BJ (cell line): ENCODE measurements at places on chromosomes 5 and 9. TPM values are rescaled to one million over a fixed set of nuclear protein-coding genes. Genes with fewer than 3 reads are reported as not detected.
A peak's percentile ranks its signal among the peaks of the same experiment; 100 is the strongest.

The GARIN3 gene
- not detected in 2 replicates for polyA plus RNA-seq

The GAPT gene
- not detected in 2 replicates for polyA plus RNA-seq

The TAS2R1 gene
- polyA plus RNA-seq: 0.06 and 0.54 TPM in 2 replicates

The CCDC171 gene
- polyA plus RNA-seq: 0.39 and 0.54 TPM in 2 replicates

The ORM2 gene
- polyA plus RNA-seq: not detected in 2 replicates

The FBP2 gene
- polyA plus RNA-seq: not detected in 2 replicates

The GRXCR2 gene
- not detected in 2 replicates for polyA plus RNA-seq

The SLC34A3 gene
- polyA plus RNA-seq: not detected in 2 replicates

The SECISBP2 gene
- polyA plus RNA-seq: 14.3 and 14.4 TPM in 2 replicates

The PAEP gene
- not detected in 2 replicates for polyA plus RNA-seq

The PALM2AKAP2 gene
- 7.8 and 8.7 TPM in 2 replicates for polyA plus RNA-seq

The RASEF gene
- not detected in 2 replicates for polyA plus RNA-seq

The MPDZ gene
- polyA plus RNA-seq: 22.0 and 28.6 TPM in 2 replicates

GRCh38 chr5:882253-883183, 10.1 kb downstream of the BRD9 start:
- DNase-seq: no peak

DNA sequence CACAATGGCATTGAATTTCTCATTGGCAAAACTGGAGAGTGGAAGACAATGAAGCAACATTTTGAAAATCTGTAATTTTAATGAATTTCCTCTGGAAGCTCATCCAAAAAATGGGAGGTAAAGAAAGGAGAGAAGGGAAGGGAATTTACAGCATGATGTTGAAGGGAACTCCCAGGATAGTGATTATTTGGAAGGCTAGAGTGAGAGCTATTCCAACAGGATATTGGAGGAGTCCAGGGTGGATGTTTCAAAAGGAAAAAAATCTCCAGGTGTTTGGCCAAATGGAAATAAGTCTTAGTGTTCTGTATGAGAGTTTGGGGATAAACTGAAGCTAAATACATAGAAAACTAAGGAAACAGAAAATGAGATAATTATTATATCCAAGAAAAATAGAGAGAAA, 106.2 kb downstream of the IZUMO3 start:
- no peak for DNase-seq

DNA sequence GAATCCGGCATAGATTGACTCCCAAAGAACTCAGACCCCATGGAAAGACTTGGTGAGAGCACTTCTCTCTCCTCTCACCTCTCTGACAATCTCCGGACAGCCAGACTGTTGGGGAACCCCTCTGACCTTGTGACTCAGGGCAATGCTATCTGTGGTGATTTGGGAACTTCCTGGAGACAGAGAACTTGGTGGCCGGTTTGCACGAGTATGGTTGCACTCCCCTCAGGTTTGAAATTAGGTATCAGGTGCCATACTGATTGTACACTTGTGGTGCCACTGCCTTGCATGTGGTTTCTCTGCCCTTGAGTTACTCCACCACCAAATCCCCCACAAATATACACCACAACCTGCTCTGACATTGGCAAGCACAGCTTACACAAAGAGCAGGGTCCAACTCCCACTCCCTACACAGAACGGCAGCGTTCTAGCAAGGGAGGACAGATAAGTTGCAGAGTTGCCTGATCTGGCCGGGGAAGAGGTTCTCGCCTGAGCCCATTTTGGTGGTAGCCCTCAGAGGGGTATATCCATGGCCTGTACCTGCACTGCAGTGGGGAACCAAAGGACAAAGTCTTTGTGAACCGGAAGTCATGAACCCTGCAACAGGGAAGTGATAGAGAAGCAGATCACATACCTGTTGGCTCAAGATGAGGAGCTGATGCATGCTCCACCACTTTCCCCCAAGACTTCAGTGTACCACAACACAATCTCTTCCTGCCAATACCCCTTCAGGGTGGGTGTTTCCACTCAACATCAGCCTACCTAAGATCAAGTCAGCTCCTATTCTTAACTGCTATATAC, 255.1 kb downstream of the MCTP1 start:
- DNase-seq: no peak

DNA sequence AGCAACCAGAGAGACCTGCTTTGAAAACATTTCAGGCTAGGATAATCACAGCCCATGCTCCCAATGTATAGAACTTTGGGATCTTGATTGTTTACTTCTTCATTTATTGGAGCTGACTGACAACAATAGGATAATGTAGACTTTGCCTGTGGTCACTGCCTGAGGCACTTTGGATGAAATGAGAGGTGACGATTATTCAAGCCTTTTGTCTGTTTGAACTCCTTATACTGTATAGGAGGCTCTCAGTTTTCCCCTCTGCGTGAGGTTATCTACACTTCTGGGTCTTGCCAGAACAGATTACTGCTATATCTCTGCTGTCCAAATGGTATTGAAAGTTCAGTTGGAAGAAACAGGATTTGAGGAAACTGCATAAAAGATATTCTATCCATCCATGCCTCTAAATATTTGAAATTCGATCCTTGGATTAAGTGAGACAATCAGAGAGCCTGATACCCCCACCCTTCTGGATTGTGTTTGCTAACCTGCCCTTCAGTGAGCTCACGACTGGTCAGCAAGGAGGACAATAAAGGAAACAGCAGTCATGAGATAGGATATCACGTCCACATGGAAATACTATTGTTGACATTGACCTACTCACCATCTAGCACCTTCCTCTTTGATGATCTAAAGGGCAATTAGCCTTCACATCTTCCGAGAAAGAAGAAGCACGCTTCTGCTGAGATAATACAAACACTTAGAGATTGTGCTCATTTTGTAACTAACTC, 98.1 kb downstream of the DOCK8 start:
- DNase-seq: no peak

DNA sequence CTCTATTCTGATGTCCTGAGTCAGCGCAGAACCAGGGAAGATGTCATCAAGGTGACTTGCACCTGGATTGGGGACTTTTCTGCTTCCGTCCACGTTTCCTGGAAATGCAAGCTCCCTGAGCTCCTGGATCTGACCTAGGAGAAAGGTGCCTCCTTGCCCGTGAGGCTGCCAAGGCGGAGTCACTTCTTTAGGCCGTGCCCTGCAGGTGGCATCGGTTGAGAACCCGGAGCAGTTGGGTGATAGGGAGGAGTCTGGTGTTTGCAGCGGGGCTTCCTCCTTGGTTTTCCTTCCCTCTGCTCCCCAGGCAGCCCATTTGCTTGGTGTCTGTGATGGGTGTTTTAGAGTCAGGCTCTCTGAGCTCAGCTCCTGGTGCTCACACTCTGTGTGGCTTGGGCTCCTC, 15.2 kb downstream of the NANS start:
- DNase-seq: no peak

DNA sequence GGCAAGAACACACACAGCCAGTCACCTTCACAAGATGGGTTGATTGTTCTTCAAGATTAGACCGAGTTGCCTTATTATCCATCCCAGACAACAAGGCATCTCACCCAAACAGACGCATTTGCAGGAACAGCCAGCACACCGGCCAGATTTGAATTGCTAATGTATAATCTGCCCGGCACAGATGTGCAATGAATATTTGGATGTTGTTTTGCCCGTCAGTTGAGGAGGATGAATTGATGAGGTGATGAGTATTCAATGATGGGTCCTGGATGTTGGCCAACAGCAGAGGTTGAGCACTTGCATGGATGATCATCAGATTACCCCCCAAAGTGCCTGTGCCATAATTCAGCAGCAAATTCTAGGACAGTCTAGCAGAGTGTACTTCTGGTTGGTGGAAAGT, 20.1 kb downstream of the ALG2 start:
- no peak for DNase-seq

GRCh38 chr5:109083937-109084336, 325.8 kb downstream of the PJA2 start:
- DNase-seq: no peak

GRCh38 chr5:172559004-172559932, 81.8 kb upstream of the NEURL1B start:
- DNase-seq: peak; percentile 65

- DNase-seq: no peak
Observed at GRCh38 chr5:133251296-133252132, 199.7 kb downstream of the HSPA4 start.

- DNase-seq: no peak
Observed at GRCh38 chr5:499233-500209, 24.7 kb downstream of the SLC9A3 start.

- DNase-seq: no peak
Observed at GRCh38 chr5:147578228-147579024, 68.6 kb upstream of the DPYSL3 start.

GRCh38 chr5:110880413-110880812, 141.6 kb downstream of the SLC25A46 start:
- no peak for DNase-seq

DNA sequence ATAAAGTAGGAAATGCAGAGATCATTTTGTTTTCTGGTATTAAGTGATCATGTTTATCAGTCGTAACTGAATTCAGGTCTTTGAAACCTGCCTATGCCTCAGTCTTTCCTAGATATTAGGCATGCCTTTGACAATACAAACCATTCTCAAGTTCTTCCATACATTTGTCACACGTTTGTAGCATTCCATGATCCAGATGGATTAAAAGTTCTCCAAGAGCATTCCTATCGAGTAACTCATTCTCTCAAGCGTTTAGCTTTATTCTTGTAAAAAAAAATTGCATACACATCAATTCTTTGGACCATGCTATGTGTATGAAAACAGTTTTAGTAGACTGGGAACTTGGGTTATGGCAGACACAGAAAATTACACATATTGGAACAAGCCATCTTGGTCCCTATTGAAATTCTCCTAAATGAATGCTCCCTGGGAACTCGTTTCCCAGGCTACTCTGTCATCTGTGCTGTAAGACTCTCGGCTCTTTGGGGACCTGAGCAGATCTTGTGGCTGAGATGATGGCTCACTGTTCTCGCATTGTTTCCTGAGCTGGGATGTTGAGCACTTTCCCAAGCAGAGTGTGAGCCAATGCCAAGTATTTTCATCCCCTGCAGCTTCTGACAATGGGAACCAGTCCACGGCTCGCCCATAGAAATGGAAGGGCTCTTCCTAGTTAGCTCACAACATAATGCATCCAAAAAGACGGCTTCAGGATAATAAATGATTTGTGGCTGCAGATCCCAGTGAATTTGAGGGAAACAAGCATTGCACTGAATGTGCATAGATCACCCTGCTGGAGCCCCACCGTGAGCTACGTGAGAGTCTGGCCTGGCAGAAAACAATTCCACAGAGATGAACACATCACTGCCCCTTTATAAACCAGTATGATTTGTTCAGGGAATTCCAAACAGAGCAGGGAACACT, 230.2 kb downstream of the IRX1 start:
- no peak for DNase-seq

- DNase-seq: no peak
Observed at GRCh38 chr9:6843742-6844141, 86.0 kb downstream of the KDM4C start.

DNA sequence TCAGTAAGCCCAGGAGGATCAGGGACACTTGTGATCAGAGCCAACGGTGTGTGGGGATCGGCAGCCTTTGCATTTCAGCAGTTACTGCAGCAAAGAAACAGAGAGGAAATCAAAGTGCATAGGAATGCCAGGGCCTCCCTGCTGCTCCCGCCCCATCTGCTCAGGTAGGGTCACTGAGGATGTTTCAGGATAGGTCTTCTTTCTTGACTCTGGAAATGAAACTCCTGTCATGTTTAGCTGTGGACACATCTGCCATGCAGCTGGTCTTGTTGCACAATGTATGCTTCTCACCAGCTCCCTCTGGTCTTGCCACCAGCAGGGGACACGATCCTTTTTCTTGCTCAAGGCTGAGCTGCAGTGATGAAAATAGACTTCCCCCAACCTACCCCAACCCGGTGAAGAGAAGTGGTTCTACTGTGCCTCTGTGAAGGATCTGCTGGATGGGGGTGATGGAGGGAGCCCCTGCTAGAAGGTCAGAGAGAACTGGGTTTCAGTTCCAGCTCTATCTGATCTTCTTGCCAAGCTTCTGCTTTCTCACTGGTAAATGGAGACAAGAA, 185.2 kb upstream of the KLF4 start:
- DNase-seq: peak; percentile 4

DNA sequence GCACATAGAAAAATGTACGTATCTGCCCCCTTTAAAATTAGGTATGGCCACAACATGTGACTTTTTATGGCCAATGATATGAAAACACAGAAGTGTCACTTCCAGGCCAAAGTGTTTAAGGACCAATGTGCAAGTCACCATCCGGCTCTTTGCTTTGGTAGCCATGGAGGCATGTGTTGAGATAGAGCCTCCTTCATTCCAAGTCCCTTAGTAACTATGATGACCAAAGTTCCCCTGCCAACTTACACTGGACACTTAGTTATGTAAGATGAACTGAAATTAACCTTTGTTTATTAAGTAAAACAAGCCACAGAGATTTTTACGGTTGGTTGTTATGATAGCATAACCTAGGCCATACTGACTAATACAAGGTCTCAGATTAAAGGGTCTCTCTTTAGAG, 51.0 kb downstream of the FBN2 start:
- DNase-seq: no peak

DNA sequence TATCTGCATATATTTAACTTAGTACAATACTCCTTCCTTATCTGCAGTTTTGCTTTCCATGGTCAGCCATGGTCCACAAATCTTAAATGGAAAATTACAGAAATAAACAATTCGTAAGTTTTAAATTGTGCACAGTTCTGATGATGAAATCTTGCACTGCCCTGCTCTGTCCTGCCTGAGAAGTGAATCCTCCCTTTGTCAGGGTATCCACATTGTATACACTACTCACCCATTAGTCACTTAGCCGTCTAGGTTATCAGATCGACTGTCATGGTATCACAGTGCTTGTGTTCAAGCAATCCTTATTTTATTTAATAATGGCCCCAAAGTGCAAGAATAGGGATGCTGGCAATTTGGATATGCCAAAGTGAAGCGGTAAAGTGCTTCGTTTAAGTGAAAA, 8.3 kb upstream of the YTHDC2 start:
- DNase-seq: no peak

- no peak for DNase-seq
Observed at GRCh38 chr9:78101247-78101646, 69.6 kb upstream of the GNAQ start.

- no peak for DNase-seq
Observed at GRCh38 chr9:33835625-33836260, 18.8 kb downstream of the UBE2R2 start.
